NCI-H2171 (cell line): ENCODE measurements at places on chromosomes 4 and X.

DNA sequence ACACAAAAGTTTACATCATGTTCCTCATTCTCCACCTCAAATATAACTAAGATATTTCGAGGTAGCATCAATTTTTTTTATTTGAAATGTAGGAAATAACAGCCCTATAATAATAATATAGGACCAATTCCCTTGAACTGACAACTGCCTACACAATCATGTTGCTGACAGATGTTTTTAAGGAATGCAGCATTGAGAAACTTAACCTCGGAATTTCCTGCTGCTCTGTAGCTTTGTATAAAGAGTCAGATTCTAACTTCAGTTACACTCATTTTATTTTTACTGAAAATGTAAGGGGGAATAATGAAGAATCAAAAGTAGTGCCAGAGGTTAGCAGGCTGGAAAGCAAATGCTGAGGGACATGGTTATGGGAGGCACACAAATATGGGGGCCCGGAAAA, 235.8 kb downstream of the RBMX2 start:
- DNase-seq: no peak

- no peak for DNase-seq
These were observed 700.6 kb upstream of the PITX2 start for GRCh38 chr4:111323496-111323895.

GRCh38 chr4:4841156-4841555, 18.3 kb upstream of the MSX1 start:
- no peak for DNase-seq

DNA sequence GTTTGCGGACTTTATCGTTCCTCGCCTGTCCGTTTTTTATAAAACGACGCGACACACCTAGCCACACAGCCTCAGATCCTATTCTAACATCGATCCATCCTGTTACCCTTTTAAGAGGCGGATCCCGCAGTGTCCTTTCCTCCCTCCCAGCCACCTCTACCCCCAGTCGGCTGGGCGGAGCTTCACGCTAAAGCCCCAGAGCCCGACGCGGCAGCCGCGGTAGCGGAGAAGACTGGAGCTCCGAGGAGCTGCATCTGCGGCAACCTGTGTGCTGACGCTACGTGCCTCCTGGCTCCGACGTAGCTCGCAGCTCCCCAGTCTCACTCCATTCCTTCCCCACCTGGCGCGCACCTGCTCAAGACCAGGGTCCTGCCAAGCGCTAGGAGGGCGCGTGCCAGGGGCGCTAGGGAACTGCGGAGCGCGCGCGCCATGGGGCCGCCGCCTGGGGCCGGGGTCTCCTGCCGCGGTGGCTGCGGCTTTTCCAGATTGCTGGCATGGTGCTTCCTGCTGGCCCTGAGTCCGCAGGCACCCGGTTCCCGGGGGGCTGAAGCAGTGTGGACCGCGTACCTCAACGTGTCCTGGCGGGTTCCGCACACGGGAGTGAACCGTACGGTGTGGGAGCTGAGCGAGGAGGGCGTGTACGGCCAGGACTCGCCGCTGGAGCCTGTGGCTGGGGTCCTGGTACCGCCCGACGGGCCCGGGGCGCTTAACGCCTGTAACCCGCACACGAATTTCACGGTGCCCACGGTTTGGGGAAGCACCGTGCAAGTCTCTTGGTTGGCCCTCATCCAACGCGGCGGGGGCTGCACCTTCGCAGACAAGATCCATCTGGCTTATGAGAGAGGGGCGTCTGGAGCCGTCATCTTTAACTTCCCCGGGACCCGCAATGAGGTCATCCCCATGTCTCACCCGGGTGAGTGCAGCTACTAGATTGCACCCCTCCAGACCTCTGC, at the start of gene RNF128:
RNF128 (plus strand) TSS at position 217 of the 953 bp plus-strand sequence; CDS start at position 430, 213 bp downstream.
- DNase-seq: peak; percentile 0

DNA sequence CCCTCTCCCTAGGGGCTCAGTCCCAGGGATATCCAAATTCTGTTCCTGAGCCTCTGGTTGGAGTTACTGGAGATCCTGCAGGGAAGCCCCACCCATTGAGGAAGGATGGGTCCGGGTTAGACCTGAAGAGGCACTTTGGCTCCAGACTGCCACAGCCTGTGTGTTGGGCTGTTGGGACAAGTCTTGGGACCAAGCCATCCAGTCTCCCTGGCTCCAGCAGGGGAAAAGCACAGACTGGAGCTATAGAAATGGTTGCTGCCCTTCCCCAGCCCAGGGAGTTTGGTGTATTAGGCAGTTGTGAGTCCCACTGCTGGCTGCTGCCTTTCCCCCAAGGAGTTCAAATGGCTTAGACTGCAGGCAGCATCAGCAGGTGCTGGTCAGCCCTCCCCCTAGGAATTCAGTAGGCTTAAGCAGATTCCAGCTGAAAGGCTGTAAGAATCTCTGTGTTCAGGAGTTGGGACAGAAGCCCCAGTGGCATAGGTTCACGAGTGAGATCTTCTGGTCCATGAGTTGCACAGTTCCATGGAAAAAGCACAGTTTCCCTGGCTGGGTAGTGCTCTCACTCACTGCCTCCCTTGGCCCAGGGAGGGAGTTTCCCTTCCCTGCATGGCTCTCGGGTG, 344.0 kb upstream of the EPHA5 start:
- no peak for DNase-seq

- no peak for DNase-seq
These were observed 2138.8 kb downstream of the PCDH7 start for GRCh38 chr4:32858971-32859370.

DNA sequence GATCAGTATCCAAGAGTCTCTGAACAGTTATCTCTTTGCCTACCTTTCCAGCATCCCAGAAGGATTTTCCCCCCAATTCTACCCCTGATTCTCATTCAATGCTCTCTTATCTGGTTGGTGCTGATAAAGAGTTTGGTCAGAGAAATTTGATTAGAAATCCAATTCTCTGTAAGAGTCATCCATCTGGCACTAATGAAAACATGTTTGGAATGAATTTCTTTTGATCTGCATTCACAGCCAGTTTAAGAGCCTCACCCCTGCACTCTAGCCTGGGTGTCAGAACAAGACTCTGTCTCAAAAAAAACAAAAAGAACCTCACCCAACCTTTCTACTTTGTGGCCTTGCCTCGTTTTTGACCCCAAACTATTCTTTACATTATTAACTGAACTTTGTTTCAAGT, 122.1 kb downstream of the MANBA start:
- no peak for DNase-seq

- DNase-seq: no peak
These were observed 61.5 kb downstream of the PDK3 start for GRCh38 chrX:24526616-24527015.

- DNase-seq: peak; percentile 17
These were observed 3.6 kb downstream of the MAGIX start for GRCh38 chrX:49165901-49166881.

DNA sequence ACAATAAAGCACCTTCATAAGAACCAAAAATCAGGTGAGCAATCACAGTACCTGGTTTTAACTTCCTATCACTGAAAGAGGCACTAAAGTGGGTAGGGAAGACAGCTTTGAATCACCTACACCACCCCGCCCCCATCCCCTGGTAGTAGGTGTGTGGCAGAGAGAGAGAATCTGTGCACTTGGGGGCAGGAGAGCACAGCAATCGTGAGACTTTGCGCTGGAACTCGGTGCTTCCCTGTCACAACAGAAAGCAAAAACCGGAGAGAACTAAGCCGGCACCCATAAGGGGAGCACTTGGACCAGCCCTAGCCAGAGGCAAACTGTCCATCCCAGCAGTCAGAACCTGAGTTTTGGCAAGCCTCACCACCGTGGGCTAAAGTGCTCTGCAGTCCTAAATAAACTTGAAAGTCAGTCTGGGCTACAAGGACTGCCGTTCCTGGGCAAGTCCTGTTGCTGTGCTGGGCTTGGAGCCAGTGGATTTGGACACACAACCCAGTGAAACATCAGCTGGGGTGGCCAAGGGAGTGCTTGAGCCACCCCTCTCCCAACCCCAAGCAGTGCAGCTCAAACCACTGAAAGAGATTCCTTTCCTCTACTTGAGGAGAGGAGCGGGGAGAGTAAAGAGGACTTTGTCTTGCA, 32.1 kb downstream of the NDUFB11 start:
- DNase-seq: no peak

- no peak for DNase-seq
These were observed 59.3 kb upstream of the UCP1 start for GRCh38 chr4:140628016-140628415.

DNA sequence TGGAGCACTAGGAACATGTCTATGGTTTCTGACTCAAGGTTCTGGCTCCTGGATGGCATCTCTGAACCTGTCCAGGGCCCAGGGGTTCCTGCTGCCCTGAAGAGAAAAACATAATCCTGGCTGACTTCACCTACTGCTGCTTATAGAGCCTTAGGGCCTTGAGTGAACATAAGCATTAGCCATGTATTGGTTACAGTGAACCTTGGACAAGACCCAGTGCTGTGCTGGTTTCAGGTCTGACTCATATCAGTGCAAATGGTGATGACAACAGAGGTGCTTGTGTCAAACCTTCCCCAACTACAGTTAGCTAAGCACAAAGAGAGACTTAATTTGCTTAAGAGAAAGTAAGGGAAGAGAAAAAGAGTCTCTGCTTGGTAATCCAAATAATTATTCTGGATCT, 1047.2 kb downstream of the GLUD2 start:
- DNase-seq: no peak

DNA sequence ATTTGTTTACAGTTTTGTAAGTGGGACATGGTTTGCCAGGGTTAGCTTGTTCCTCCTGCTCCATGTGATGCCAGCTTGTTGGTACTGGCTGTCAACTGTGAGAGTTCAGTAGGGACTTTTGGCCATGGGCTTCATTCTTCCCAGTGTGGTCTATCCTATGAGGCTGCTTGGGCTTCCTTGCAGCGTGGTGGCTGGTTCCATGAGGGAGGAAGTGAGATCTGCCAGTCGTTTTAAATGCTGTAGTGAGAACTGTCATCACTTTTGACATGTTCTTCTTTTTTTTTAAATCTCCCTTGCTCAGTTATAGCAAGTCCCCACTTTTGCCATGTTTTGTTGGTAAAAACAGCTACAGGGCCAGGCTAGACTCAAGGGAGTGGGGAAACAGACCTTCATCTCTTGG, 15.9 kb downstream of the NSD2 start:
- DNase-seq: no peak

GRCh38 chr4:153232768-153233167, 28.5 kb downstream of the TRIM2 start:
- DNase-seq: no peak

DNA sequence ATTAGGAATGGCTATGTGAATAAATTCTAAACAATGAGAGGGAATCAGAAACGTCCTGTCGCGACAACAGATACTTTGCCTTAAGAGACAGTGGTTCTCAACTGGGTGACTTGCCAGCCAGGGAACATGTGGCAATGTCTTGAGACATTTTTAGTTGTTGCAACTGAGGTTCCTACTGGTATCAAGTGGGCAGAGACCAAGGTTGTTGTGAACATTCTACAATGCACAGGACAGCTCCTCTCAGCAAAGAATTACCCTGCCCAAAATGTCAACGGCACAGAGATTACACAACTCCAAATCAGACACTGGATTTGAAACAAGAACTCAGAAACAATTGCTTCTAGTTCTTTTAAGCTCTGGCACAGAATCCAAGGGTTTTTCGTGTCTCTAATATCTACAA, 128.6 kb downstream of the ARHGAP6 start:
- DNase-seq: no peak

- no peak for DNase-seq
These were observed 457.4 kb downstream of the IL1RAPL1 start for GRCh38 chrX:29044423-29045184.

- peak; percentile 43 for DNase-seq
These were observed 38.8 kb upstream of the TRPC5OS start for GRCh38 chrX:111837197-111837596.

- DNase-seq: no peak
These were observed 201.6 kb downstream of the PACRGL start for GRCh38 chr4:20901851-20902250.

DNA sequence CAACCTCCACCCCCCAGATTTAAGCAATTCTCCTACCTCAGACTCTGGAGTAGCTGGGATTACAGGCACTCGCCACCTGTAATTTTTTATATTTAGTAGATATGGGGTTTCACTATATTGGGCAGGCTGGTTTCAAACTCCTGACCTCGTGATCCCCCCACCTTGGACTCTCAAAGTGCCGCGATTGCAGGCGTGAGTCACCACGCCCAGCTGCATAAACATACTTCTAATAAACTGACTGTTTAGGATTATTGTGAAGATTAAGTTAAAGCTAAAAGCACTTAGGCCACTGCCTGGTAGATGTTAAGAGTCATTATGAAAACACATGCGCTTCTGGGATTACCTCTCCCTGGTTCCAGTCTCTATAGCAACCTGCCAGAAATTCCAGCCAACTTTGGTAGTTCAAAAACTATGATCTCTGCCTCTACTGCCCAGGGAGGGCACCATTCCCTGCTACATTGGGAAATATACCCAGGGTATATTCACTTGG, 30.2 kb upstream of the GRIA3 start:
- no peak for DNase-seq

DNA sequence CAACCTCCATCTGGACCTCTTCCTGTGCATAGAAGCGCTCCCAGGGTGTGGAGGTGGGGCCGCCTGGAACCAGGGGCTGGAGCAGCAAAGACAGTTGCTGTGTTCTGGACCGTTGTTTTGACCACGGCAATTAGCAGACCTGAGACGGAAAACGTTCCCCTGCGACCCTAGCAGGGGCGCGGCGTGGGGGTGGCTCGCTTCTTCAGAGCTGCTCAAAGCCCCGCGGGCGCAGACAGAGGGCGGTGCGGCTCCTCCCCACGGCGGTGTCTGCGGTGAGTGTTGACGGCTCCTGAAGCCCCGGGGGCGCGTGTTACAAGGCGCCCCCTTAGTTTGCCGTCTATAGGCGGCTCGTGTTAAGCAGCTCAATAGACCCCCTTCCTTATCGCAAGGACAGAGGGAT, 79.2 kb downstream of the TRIML1 start:
- no peak for DNase-seq

- DNase-seq: no peak
These were observed 48.4 kb upstream of the PRPS1 start for GRCh38 chrX:107579956-107580355.

GRCh38 chr4:147778942-147779341, 47.1 kb downstream of the ARHGAP10 start:
- DNase-seq: no peak

DNA sequence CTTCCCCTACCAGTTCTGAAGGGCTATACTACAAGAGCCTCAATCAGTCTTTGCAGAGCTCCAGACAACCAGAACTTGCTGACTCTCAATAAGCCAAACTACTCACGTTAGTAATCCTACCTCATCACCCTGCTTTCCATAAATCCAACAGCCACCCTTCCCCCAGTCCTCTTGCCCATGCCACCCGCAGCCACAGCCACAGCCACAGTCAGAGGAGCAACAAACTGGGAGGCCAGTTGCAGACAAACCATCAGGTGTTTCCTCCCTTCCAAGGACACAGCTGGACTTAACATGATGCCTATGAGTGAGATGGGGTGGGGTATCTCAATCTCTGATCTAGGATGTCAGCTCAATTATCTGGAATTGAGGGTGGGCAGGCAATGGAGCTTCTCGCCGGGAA, 1.0 kb downstream of the GABRA3 start:
- no peak for DNase-seq

- DNase-seq: no peak
These were observed 226.0 kb downstream of the LDB2 start for GRCh38 chr4:16672421-16672820.

DNA sequence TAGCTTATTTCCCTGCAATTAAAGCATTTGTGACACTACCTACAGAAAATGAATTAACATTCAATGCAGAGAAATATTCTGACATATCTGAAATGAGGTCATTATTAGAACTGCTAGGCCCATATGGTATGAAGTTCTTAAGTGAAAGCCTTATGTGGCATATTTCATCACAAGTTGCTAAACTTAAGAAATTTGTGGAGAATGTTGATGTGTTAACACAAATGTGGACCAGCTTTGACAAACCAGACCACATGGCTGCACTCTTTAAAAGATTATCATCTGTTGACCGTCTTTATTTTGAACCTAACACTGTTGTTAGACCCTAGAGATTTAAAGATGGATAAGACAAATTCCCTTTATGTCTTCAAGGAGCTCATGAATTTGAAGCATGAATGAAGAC, 1024.1 kb downstream of the RPA4 start:
- DNase-seq: no peak
